ENCODE measurements at places on chromosomes 6 and 20.

DNA sequence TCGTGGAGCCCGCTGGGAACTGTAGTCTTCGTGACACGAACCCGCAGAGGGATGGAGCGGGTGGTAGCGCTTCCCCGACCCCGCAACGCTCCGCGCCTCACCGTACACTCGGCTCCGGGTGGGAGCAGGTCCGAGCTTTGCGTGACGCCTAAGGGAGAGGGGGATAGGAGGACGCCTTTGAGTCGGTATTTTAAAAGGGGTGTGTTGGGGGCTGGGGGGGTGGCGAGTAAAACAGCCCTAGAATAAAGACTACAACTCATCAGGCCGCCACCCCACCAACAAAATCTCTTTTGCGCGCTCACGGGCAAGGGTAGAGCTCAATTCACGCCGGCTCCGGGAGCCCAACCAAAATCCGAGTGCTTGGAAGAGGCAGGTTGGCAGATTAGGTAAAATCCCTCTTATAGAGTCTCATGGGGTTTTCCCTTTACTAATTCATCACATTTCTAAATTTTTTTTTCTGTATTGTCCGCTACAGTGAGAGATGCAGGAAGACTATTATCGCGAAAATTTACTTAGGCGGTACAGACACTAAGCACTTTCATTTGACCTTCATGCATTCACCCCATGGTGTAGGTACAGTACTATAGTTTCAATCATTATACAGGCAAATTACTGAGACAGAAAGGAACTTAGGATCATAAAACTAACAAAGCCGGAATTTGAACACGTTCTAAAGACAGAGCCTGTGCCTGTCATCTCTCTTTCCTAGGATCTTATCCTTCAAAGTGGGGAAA, 706 bp upstream of the SNX14 start:
- DNase-seq, result peak; percentile 69

- no peak for DNase-seq
Measured at GRCh38 chr6:165574220-165575157, 88.6 kb downstream of the PDE10A start.

GRCh38 chr20:51525241-51526105, 17.0 kb downstream of the NFATC2 start:
- peak; percentile 65 for DNase-seq

DNA sequence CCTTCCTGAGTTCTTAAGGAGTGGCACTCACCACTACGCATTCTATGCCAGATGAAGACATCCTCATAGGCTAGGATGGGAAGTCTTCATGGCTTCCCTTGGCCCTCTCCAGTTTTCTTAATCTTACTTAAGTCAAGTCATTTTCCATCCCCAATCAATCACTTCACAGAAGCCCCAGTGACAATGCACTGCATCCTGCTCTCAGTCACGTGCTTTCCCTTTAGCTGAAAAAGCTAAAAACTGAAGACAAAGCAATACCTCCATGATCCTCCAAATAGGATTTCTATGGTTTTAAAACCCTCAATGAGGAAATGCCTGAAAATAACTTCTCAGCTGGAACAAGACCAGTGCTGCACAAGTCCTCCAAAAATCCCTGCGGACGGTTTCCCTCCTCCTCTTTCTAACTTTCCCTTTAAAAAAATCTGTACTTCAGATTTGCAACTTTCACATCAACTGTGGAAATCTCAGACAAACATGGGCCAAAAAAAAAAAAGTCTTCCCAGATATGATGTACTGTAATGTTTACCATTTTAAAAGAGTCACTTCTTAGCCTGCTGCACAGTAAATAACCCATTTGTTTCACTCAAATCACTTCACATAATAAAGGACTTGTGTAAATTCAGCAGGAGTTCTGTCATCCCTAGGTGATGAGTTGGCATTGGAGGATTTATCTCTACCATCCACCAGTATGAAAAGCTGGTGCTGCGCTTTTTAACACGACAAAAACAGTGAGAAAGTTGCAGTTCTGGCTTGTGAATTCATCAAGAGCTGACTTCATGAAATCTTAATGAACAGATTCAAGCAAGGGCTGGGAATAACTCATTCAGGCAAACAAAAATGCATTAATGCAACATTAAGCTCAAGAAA, 590.0 kb upstream of the NOX3 start:
- no peak for DNase-seq

DNA sequence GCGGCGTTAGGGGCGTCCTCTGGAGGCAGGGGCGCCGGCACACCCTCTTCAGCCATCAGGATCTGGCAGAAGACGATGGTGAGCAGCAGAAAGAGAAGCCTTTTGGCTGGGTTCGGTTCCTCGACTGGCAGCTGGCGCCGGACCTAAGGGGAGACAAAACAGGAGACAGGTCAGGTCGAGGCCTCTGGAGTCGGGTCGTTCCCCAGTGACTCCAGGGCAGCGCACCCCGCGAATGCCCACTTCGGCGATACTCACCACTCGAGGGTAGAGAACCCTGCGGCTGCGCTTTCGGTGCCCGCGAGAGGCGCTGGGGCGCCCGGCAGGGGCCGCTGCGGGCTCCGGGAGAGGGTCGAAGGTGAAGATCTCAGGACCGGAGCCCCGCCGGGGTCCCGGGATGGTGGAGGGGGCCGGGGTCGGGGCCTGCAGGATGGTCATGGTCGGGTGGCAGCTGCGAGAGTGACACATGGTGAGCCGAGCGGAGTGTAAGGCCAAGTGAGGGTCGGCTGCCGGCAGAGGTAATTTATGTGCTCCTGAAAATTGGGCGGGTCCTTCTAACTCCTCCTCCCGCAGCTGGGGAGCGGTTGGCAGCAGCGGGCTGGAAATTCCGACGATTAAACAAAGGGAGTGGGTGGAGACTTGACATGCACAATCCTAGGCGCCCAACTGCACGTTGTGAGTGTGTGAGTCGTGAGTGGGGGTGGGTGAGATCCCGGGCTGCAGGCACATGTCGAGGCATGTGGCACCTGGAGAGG, at the start of gene IER3:
Gene IER3, minus strand, starts transcription at position 494 of the 752 bp plus-strand sequence. Its CDS starts 29 bp downstream, at position 465.
- DNase-seq, result peak; percentile 91

DNA sequence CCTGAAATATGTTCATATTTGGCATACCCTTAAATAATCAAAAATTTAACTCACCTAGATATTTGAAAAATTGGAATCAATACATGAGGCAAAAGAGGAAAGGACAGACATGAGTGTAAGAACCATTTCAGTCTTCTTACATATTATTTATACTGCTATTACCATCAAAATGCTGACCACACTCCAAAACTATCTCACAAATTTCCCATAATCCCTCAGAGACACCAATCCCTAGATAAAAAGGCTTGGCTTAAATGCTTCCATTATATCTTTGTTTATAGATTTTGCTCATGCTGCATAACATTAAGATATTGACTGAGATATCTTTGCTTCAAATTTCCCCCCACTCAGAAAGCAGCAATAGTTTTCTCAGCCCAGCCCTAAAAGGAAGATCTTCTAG, 11.7 kb upstream of the NT5DC1 start:
- no peak for DNase-seq

Data from activated CD4-positive, alpha-beta T cell treated with anti-CD3 and anti-CD28 coated beads for 48 hours (primary cell).